Peyer's patch (tissue), 4 donors: ENCODE measurements at places on chromosomes 4 and X. TPM values are rescaled to one million over a fixed set of nuclear protein-coding genes. Genes with fewer than 3 reads are reported as not detected.

GRCh38 chr4:61820136-61820535 lies 620.0 kb downstream of the ADGRL3 start:
- no peak for DNase-seq
- H3K36me3 ChIP-seq = no peaks in the 10 kb centered on the region
- no peak overlapping the region for H3K27ac ChIP-seq
- H3K4me1 ChIP-seq = no peaks in the 10 kb centered on the region
- no peaks in the 10 kb centered on the region for H3K27me3 ChIP-seq
- no peak overlapping the region for H3K4me3 ChIP-seq

Gene MAGEE2
- not detected for total RNA-seq

- H3K4me1 ChIP-seq = peaks cover 17% of the 10 kb centered on the region
- H3K36me3 ChIP-seq = no peaks in the 10 kb centered on the region
- DNase-seq = no peak
- no peak overlapping the region for H3K4me3 ChIP-seq
- peak overlapping the region; percentile 80 for H3K27ac ChIP-seq
Measured at GRCh38 chr4:38157592-38157991, 197.4 kb downstream of the PTTG2 start.

DNA sequence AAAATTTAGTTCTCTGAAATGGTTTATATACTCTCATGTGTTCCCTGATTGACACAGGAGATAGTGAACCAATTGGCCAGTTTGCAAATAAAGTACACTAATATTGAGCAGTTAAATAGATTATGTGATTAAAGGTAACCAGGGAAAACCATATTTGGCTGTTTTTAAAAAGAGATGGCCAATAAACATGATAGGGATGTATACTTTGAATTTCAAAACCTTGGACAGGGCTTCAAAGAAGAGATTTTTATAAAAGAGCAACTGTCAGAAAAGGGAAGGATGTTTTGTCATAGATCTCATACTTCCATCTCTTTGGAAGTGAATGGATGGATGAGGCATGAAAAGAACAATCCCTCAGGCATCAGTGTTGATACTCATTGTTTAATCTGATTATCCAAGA lies 825.3 kb downstream of the STIM2 start:
- H3K27ac ChIP-seq = no peak overlapping the region
- no peak for DNase-seq
- no peaks in the 10 kb centered on the region for H3K4me1 ChIP-seq
- H3K36me3 ChIP-seq = no peaks in the 10 kb centered on the region
- no peak overlapping the region for H3K4me3 ChIP-seq

Gene NPFFR2
- total RNA-seq = not detected

Gene CFI
- 8.3 TPM for total RNA-seq

DNA sequence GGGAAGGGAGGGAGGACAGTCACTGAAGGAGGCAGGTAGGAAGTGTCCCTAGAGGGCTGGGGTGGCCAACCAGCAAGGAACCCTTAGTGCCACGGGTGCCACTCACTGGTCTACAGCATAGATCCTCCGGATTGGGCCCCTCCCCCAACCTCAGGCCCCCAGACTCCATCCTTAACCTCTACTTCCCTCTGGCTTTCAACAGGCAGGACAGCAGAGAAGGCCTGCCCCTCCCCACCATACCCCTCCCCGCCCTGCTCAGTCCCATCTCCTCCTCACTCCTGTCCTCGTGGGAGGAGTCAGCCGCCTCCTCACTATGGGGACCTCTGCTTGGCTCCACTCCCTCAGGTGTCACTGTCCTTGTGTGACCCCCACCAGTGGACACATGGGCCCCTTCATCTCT lies 77.7 kb upstream of the PSAPL1 start:
- H3K4me1 ChIP-seq = no peaks in the 10 kb centered on the region
- H3K27ac ChIP-seq = no peak overlapping the region
- no peaks in the 10 kb centered on the region for H3K27me3 ChIP-seq
- no peaks in the 10 kb centered on the region for H3K36me3 ChIP-seq
- no peak overlapping the region for H3K4me3 ChIP-seq

- no peak for DNase-seq
- H3K4me3 ChIP-seq = no peak overlapping the region
Measured at GRCh38 chr4:6926081-6926480, 16.5 kb downstream of the TBC1D14 start.

Gene ADH7
- not detected for total RNA-seq

DNA sequence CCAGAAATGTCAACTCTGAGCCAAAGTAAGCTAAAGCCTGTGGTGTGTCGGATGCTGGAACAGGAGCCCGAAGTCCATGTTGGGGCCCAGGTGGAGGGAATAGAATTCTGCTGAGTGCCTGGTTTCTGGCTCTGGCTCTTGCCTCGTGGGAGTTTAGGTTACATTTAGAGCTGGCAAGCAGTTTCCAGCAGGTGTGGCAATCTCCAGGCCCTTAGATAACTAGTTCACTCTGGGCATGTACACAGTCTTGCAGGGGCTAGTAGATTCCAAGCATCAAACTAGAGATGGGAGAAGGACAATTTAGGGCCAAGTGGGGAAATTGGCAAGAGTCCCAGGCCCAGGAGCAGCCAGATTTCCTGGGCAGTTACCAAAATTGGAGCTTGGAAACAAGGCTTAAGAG lies 56.3 kb upstream of the STOX2 start:
- no peak overlapping the region for H3K4me3 ChIP-seq
- no peaks in the 10 kb centered on the region for H3K36me3 ChIP-seq
- no peak for DNase-seq
- no peaks in the 10 kb centered on the region for H3K27me3 ChIP-seq

GRCh38 chr4:130147641-130148040 lies 1051.7 kb downstream of the C4orf33 start:
- H3K4me1 ChIP-seq = no peaks in the 10 kb centered on the region
- no peak overlapping the region for H3K27ac ChIP-seq
- H3K4me3 ChIP-seq = no peak overlapping the region
- no peaks in the 10 kb centered on the region for H3K27me3 ChIP-seq
- no peak for DNase-seq

GRCh38 chr4:3744232-3744631 lies 22.0 kb upstream of the ADRA2C start:
- no peaks in the 10 kb centered on the region for H3K36me3 ChIP-seq
- DNase-seq = no peak
- no peaks in the 10 kb centered on the region for H3K27me3 ChIP-seq
- no peak overlapping the region for H3K27ac ChIP-seq
- no peak overlapping the region for H3K4me3 ChIP-seq

GRCh38 chr4:11165052-11165451 lies 263.6 kb downstream of the HS3ST1 start:
- no peaks in the 10 kb centered on the region for H3K36me3 ChIP-seq
- no peak overlapping the region for H3K4me3 ChIP-seq
- H3K4me1 ChIP-seq = no peaks in the 10 kb centered on the region
- H3K27ac ChIP-seq = no peak overlapping the region
- H3K27me3 ChIP-seq = no peaks in the 10 kb centered on the region
- no peak for DNase-seq

DNA sequence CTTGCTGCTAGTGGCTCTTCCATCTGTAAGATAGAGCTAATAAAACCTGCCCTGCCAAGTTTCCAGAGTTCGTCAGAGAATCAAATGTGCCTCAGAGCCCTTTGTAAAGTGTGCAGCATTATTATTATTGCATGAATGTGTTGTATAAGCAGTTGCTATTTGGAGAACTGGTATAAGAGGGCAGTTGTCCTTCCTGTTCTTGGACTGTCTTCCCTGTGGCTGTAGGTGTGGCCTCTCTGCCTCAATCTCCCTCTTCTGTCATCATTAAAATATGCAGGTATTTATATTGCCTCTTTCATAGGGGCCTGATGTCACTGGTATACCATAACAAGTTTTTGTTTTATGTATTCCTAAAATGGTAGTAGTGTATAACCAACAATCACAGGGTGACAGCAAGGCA lies 3.8 kb downstream of the MTM1 start:
- H3K27me3 ChIP-seq = no peaks in the 10 kb centered on the region
- H3K36me3 ChIP-seq = no peaks in the 10 kb centered on the region
- H3K4me3 ChIP-seq = no peak overlapping the region
- H3K27ac ChIP-seq = no peak overlapping the region

DNA sequence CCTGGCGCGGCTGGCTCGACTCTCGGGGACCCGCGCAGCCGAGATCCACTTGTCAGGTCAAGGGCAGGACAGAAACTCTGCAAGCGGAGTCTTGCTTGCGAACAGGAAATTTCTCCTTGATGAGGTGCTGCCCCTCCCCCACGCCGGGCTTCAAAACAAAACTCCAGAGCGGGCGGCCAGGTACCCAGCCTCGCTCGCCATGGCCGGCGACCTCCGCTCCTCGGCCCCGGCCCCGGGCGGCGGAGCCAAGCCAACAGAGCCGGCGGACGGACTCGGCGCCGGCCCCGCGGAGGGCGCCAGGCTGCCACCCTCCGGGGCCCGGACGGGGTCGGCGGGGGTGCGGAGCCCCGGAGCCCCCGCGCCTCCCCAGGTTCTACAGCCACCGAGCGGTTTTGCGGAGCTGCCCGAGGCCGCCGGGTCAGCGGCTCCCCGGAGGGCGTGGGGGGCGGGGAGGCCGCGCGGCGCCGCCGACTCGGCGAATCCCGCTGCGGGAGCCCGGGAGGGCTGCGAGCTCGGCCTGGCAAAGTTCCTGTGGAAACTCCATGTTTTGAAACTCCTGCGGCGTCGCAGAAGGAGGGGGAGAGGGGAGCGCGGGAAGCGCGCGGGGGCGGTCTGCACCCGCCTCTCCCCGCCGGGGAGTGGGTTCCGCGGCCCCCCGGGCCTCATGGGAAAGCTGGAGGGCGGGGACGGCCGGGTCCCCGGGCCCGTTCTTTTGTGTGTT lies 11.7 kb upstream of the BCOR start:
- no peaks in the 10 kb centered on the region for H3K4me1 ChIP-seq
- H3K36me3 ChIP-seq = no peaks in the 10 kb centered on the region
- no peak for DNase-seq
- H3K27ac ChIP-seq = peak overlapping the region; percentile 74

- H3K4me3 ChIP-seq = no peak overlapping the region
- no peak overlapping the region for H3K27ac ChIP-seq
- DNase-seq = no peak
- no peaks in the 10 kb centered on the region for H3K4me1 ChIP-seq
- no peaks in the 10 kb centered on the region for H3K36me3 ChIP-seq
- H3K27me3 ChIP-seq = no peaks in the 10 kb centered on the region
Measured at GRCh38 chrX:138026211-138026610, 460.3 kb downstream of the ZIC3 start.

DNA sequence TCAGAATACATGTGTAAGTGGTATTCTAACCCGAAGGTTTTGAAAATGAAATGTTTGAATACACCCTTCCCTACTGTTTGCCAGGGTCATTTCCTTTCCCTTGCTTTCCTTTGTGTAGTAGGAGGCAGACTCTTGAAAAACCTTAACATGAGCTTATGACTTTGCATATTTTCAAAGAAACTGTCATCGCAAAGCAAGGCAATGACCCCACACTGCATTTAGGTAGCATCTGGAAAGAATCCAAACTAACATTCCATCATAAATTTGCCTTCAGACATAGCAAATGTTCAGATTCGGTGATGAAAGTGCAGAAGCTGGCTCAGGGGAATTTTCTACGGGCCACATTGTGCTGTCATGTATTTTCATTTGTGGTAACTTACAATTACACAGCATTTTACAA lies 32.3 kb downstream of the SH2D1A start:
- no peaks in the 10 kb centered on the region for H3K4me1 ChIP-seq
- H3K36me3 ChIP-seq = no peaks in the 10 kb centered on the region
- no peak overlapping the region for H3K27ac ChIP-seq
- H3K4me3 ChIP-seq = no peak overlapping the region
- H3K27me3 ChIP-seq = no peaks in the 10 kb centered on the region

GRCh38 chrX:134664202-134664601 lies 5.9 kb upstream of the PLAC1 start:
- H3K4me3 ChIP-seq = no peak overlapping the region
- H3K27me3 ChIP-seq = no peaks in the 10 kb centered on the region
- DNase-seq = no peak

Gene SH3D19
- 200 TPM for total RNA-seq

Gene APBB2
- total RNA-seq = 61.9 TPM
